ENCODE measurements at places on chromosomes 7 and 10.
A peak's percentile ranks its signal among the peaks of the same experiment; 100 is the strongest.

DNA sequence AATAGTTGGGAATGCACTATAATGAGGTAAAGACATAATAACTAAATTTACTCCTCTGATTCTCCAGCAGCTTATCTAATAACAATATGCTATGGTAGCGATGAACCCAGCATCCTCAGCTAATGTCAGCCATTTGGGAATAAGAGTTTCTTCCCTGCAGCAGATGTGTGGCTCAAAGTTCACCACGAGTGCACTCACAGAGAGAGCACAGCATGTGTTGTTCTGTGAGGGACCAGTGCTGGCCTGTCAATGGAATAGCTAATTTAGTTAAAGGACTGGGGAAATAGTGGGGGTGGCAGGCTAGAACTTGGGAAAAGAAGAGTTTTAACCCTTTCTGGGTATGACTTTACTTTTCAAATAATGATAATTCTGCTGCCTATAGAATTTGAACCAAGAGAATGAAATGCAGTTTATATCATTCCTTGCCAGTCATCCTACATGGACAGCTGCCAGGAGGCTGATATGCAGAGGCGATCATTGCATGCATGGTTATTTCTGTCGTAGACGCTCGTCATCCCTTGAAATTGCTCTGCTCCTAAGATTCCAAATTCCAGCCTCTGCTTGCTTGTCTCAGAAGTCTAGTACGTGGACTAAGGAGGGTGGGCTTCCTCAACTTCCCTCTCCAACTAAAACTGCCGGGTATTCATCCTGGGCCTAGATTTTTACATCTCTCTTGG, 355.6 kb downstream of the RNLS start:
- peak; percentile 58 for DNase-seq

DNA sequence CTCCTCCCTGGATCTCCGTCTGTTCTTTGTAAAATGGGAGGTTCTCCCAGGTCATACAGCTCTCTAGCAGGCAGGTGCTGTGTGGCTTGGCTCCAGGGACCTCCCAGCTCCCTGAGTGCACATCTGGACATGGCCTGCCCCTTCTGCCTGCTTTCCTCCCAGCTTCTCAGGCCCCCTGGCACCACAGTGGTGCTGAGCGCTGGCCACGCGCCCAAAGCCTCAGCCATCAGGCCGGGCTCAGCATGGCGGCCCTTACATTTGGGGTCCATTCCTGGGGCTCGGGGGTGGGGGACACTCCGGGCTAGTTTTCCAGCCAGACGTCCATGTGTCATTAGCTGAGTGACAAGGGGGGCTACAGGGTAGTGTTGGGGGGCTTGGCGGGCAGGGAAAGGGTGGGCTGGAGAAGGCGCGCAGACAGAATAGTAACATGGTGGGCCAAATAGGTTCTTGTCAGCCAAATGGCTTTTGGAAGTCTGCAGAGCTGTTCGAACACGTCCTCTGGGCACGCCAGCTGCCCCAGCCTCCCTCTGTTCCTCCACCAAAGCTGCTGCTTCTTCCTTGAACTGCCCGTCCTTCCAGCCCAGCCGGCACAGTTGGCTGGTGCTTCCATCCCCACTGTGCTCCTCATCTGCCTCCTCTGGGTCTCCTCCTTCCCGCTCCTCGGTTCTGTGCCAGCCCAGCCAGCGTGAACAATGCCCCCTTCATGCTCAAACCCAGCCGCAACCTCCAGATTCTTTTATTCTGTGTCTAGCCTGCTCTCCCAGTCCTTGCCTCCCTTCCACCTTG, 65.9 kb downstream of the GOLGA7B start:
- DNase-seq: no peak

DNA sequence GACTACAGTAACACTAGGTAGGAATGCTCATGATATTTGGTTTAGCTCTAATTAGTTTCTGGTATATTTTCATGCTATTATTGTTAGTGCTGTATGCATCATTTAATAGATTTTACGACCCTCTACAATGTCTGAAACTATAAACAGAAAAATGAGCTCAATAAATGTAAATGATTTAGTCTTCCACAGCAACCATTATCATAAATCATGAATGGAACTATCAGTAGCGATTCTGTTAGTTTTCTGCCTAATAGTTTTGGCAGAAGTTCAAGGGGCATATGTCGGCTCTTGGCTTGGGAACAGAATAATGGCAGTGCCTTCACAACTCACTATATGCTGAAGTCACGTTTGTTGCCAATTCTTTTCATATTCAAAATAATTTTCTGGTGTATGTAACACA, 494.8 kb downstream of the PARD3 start:
- DNase-seq: no peak

- DNase-seq: no peak
Observed at GRCh38 chr7:87036985-87037384, 22.5 kb downstream of the ELAPOR2 start.

DNA sequence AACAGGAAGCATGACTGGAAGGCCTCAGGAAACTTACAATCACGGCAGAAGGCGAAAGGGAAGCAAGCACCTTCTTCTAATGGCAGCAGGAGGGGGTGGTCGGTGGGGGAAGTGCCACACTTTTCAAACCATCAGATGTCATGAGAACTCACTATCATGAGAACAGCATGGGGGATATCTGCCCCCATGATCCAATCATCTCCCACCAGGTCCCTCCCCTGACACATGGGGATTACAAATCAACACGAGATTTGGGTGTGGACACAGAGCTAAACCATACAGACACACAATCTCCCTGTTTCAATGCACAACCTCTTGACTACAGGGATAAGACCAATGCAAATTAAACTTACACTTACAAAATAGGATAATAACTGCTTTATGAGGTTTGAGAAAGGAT, 97.6 kb downstream of the SGMS1 start:
- no peak for DNase-seq

DNA sequence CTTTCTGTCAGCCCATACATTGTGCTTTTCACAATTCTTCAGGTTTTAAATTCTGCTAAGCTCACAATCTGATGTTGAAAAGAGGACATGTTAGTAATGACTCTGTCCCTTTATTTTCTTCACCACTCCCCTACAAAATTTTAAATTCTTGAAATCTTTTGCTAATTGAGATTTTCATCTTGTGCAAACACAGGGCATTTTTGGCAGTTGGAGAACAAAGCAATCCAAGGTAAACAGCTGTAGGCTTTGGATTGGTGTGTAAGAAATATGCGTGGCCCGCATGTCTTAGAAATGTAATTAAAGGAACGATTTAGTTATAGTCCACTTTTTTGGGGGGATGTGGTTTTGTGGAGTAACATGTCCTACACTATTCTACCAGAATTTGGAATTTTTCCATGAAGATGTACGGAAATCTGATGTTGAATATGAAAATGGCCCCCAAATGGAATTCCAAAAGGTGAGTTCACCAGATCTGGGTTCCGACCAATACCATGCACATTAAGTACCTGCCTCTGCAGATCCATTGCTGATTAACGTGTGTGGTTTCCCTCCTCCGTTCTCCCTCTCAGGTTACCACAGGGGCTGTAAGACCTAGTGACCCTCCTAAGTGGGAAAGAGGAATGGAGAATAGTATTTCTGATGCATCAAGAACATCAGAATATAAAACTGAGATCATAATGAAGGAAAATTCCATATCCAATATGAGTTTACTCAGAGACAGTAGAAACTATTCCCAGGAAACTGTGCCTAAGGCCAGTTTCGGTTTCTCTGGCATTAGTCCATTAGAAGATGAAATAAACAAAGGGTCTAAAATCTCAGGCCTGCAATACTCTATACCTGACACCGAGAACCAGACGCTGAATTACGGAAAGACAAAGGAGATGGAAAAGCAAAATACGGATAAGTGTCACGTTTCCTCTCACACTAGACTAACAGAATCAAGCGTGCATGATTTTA, 181.1 kb downstream of the ARHGAP21 start:
- DNase-seq: no peak

DNA sequence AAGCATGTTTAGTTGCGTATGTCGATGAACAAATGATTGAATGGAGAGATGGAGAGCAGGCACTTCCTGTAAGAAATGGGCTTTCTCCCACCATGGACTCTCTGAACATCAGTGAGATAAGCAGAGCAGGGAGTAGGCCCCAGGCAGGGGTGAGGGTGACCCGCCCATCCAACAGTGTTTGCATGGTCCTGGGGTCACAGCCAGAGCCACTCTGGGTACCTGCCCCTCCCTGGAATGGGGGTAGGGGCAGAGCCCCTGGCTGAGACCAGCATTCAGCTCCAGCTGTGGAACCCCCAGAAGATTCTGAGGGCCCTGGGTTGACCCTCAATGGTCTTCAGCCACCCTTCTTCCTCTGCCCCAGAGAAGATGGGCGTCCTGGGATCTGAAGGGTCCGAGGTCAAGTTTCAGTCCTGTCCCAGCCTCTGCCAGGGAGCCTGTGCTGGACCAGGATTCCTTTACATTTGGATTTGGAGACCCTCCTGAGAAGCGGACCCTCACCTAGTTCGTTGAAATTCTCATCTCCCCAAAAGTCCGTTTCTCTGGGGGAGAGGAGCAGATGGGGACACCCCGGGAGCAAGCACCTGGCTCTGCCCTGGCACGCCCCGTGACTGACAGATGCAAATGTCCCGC, 2.4 kb upstream of the FGF8 start:
- no peak for DNase-seq

DNA sequence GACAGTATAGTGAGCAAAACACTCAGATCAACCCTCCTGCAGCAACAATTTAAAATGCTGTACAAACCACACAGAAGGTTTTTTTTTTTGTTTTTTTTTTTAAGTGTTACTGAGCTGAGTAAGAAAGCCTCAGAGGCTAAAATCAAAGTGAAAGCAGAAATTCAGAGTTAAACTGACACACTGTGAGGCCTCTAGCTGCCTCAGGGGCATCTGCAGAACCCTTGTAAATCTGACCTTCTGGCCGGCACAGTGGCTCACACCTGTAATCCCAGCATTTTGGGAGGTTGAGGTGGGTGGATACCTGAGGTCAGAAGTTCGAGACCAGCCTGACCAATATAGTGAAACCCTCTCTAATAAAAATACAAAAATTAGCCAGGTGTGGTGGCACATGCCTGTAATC, 7.4 kb upstream of the GNA12 start:
- DNase-seq: no peak

DNA sequence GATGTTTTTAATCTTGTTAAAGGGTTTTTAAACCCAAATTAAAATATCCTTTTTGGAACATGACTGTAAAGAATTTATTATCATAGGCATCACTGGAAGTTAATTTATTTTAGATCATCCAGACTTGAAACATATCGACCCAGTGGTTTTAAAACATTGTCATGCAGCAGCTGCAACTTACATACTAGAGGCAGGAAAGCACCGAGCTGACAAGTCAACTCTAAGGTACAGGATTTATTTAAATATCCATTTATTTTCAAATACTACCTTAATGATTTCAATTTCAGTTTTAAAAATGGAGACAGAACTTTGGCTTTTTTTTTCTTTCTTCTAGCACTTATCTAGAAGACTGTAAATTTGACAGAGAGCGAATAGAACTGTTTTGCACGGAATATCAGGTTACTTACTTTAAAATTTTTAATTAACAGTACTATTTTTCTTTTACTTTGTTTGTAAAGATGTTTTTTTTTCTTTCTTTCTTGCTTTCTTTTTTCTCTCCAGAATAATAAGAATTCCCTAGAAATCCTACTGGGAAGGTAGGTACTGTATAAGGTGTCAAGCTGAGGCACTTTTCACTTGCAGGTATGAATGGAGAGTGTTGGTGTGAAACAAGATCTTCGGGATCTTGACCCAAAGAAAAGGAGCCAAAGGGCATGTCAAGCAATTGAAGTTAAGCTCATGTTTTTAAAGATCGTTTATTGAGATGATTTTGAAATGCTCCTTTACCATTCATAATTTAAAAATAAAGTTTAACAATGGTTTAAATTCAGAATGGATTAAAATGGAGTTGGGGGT, 1.8 kb downstream of the COMMD3 start:
- DNase-seq: no peak

DNA sequence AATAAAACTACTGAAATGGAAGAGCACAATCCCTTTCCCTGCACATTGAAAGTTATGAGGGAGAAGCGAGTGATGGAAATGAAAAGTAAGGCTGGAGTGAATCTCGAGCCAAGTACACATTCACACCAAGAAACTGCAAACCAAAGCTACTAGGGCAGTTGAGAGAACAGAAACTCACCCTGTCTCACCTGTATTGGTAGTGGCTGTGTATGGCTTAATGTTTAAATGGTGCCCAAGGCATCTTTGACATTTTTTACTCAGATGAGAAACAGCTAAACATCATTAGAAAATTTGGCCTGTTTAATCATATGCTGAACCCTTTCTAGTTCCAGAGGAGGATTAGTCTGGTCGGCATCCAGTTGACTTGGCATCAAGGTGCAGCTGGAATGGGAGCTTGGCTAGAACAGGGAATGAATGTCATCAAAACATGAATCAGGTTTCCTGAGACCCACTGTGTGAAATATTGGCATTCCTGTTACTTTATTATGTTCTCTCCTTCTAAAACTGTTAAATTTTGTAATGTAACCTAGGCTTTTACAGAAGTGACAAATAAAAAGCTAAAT, 840.8 kb downstream of the GRM8 start:
- DNase-seq: no peak

- no peak for DNase-seq
Observed at GRCh38 chr7:142104550-142105527, 6.7 kb upstream of the MGAM2 start.

DNA sequence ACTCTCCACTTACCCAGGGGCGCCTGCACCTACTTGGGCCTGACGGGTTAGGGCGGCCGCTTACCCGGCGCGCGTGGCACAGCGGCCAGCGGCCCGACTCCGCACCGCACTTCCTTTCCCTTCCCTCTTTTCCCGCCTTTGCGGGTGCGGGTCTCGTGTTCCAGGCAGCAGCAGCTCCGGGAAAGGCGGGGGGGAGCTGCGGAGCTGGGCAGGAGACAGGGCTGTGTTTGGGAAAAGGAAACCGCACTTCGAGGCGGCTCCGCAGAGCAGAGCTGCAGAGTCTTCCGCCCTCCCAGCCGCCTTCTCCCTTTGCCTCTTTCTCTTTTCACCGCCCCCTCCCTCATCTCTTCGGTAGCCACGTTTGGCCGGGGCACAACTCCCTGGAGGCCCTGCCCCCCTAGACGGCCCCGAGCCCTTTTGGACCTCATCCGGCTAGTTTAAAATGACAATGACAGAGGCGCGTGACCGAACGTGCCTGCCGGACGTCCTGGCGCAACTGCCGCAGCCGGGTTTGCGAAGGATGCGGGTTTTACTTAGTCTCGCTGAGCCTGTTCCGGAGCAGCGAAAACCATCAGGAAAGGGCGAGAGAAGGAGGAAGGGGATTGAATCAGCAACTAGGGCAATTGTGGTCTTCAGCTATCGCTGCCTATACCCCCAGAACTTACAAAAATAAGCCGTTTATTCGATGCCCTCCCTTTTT, 7.9 kb upstream of the PAX2 start:
- no peak for DNase-seq

DNA sequence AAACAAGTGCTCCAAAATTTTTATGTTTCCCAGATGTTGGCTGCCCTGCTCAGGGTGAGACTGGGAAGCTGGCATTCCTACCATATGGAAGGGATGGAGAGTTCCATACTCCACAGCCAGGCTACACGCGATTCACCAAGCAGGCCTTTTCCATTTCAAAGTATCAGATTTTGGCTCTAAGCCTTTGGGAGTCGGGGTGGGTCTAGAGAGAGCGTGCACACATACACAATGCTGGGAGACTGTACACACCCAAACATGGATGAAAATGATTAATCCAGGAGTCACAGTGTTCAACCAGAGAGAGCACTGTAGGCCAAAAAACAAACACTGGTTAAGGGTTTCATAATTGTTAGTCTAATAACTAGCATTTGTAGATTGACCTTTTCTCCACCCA, 295.0 kb downstream of the BICC1 start:
- no peak for DNase-seq

Data from smooth muscle cell of the brain vasculature (primary cell).